H4 (cell line): ENCODE measurements at places on chromosomes 1 and 21. TPM values are rescaled to one million over a fixed set of nuclear protein-coding genes. Genes with fewer than 3 reads are reported as not detected.

GRCh38 chr21:38438462-38438893 is 59.8 kb downstream of the ERG start:
- DNase-seq = peak; percentile 90

Gene BMP8B
- total RNA-seq = 0.08 and 0.19 TPM in 2 replicates

Gene CYP4A11
- not detected in 2 replicates for total RNA-seq

Gene KDF1
- not detected in 2 replicates for total RNA-seq

DNA sequence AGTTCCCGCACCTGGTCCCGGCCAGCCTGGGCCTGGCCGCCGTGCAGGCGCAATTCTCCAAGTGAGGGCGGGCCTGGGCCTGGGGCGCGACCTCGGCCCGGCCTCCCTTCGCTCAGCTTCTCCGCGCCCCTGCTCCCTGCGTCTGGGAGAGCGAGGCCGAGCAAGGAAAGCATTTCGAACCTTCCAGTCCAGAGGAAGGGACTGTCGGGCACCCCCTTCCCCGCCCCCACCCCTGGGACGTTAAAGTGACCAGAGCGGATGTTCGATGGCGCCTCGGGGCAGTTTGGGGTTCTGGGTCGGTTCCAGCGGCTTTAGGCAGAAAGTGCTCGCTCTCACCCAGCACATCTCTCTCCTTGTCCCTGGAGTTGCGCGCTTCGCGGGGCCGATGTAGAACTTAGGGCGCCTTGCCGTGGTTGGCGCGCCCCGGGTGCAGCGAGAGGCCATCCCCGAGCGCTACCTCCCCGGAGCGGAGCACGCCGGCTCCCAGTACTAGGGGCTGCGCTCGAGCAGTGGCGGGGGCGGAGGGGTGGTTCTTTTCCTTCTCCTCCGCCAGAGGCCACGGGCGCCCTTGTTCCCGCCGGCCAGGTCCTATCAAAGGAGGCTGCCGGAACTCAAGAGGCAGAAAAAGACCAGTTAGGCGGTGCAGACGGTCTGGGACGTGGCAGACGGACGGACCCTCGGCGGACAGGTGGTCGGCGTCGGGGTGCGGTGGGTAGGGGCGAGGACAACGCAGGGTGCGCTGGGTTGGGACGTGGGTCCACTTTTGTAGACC is 1.2 kb downstream of the OLIG1 start:
- no peak for DNase-seq

GRCh38 chr1:109963864-109964263 is 20.7 kb upstream of the AHCYL1 start:
- no peak for DNase-seq

- DNase-seq = no peak
Measured at GRCh38 chr1:147204080-147204479, 21.1 kb downstream of the FMO5 start.

Gene CLEC20A
- not detected in 2 replicates for total RNA-seq

Gene CHIA
- not detected in 2 replicates for total RNA-seq

Gene TMIGD3
- not detected in 2 replicates for total RNA-seq

- DNase-seq = no peak
Measured at GRCh38 chr1:60893136-60893930, 189.0 kb upstream of the NFIA start.

DNA sequence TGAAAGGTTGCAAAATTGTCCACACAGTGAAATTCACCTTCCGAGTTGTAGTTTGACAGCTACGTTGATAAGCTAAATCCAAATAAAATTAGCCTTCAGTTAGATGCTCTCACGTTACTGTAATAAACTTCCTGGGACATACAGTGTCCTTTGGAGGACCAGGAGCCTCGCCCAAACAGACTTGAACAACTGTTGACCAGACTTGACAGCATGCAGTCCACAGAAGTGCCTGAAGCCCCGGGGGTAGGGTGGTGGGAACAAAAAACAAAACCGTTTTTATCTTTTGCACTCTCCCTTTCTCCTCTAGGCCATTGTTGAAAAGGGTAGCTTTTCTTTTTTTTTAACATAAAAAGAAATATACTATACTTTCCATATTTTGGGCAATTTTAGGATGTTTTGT is 172.8 kb upstream of the SAMSN1 start:
- no peak for DNase-seq

GRCh38 chr1:17236779-17237560 is 11.9 kb upstream of the PADI3 start:
- DNase-seq = peak; percentile 88

DNA sequence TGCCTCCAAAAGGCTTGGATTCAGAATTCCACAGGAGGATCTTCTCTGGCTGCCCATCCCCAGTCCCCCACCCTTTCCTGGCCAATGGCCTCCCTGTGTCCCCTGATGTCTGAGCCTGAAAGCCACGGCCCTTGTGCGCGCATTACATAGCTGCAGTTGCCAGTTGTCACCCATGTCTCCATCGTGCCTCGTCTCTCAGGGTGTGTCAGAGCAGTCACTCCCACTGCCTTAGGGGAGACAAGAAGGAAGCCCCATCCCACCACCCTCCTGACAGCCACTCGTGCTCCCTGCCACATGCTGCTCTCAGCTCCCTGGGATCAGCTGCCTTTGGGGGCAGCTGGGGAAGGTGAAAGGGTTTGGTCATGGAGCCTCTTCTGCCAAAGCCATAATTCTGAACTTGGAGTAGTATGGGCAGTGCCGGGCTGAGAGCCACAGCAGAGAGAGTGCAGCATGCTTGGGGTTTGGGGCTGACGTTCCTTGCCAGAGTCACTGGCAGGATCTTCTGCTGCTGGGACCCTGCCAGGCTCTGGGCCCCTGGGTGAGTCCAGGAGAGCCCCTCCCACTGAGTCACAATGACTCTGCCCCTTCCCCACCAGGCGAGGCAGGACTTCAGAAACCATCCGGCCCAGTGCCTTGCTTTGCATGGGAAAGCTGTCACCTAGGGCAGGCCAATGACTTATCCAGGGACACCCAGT is 285.9 kb upstream of the VAMP3 start:
- DNase-seq = no peak

Gene C1QTNF12
- 0.21 TPM in 1 of 2 replicates, not detected in the other for total RNA-seq

DNA sequence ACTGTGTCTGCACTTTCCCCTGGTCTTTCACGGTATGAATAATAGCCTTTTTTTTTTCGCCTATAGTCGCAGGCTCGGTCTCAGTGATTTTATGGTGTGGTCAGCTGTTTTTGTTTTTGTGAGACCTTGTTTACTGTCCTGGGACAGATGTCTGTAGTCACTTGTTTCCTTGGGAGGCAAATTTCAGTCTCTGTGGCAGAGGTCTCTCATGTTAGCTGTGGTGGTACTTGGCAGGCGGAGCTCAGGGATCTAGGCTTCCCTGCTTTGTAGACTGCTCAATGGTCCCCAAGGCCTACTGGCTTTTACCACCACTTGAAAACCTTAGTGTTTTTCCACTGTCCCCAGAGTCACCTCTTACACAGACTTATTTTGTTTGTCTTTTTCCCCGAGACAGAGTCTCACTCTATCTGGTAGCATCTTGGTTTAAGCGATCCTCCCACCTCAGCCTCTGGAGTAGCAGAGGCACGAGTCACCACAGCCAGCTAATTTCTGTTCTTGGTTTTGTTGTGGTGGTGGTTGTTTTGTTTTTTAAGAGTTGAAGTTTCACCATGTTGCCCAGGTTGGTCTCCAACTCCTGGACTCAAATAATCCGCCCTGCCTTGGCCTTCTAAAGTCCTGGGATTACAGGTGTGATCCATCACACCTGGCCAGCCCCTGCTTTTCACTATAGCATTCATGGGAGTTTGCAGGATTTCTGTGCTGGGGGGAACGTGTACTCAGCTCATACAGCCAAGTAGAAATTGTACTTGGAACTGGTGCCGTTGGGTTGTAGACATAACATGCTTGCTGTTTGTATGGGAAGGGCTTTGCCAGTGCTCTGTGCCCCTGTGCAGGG is 10.3 kb downstream of the RNU1-2 start:
- DNase-seq = no peak

Gene UBL4B
- not detected in 2 replicates for total RNA-seq

- no peak for DNase-seq
Measured at GRCh38 chr1:28981210-28981609, 66.8 kb downstream of the EPB41 start.

DNA sequence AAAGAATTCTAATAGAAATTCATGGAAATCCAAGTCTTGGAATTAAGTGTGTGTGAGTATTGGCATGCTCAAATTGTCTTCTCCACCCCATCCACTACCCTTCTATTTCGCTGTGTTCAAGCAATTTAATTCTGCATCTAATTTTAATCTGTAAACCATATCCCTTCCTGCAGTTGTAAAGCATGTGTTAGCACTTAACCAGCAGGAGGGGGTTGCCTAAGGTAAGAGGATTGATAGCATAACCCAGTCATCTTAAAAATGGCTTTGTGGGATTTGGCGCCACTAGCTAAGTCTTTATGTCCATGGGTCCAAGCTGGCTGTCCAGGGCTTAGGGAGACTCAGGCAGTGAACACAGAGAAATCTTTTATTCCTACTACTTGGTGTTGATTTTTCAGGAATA is 210.3 kb downstream of the PTPRC start:
- DNase-seq = no peak

GRCh38 chr1:119564548-119564947 is 57.5 kb downstream of the HSD3B1 start:
- no peak for DNase-seq

GRCh38 chr1:81453367-81453703 is 347.4 kb upstream of the ADGRL2 start:
- DNase-seq = no peak

Gene IL12RB2
- not detected in 2 replicates for total RNA-seq

GRCh38 chr1:11990303-11991032 is 10.2 kb downstream of the MFN2 start:
- no peak for DNase-seq

DNA sequence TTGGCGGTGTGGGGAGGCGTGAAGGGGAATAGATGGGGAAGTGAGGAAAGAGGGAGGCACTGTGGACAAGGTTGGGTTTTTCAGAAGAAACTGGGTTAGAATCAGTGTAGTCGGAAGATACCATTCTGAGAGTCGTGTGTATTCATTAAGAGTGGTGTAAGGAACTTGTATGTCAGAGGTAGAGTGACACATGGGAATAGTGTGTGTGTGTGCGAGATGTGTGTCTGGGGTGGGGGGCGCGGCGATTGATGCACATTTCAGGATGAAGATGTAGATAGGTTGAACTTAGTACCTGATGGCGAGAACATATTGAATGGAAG is 878 bp downstream of the SMG7 start:
- no peak for DNase-seq

DNA sequence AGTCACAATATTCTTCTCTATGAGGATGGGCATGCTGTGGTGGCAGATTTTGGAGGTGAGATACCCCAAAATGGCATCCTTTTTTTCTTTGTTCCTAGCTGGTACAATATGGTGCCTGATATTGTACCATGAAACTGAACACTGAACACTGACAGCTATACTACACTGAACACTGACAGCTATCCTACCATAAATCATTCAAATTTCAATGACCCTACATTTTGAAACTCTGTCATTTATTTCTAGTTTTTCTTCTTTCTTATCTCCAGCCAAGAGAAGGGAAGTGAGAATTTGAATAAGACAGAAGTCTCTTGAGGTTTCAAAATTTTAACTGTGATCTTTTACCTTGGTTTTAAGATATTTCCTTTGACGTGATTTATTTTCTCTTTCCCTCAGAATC is 76.3 kb downstream of the LRRC53 start:
- no peak for DNase-seq
